ENCODE measurements at places on chromosomes 2 and 18.

- DNase-seq = no peak
Measured at GRCh38 chr2:43078781-43079755, 147.3 kb downstream of the ZFP36L2 start.

DNA sequence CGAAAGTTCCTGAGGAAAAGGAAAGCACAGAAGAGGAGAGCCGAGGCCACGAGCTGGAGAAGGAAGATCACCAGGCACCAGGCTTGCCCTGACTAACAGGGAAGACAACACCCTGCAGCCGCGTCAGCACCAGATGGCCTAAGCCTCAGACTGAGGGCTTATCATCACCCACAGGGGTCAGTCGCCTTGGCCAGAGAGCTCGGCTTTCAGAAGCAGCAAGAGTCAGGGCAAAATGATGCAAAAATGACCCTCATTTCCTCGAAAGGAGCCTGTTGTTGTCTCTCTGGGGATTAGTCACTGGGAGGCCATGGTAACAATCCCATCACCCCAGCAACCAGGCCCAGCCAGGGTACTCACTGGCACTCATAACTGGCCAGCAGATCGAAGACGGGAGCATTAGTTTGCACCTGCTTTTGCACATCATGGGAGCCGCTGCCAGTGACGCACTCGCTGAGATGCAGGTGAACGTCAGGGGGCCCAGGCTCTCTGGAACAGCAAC, 42.7 kb upstream of the ZFP36L2 start:
- peak; percentile 39 for DNase-seq

DNA sequence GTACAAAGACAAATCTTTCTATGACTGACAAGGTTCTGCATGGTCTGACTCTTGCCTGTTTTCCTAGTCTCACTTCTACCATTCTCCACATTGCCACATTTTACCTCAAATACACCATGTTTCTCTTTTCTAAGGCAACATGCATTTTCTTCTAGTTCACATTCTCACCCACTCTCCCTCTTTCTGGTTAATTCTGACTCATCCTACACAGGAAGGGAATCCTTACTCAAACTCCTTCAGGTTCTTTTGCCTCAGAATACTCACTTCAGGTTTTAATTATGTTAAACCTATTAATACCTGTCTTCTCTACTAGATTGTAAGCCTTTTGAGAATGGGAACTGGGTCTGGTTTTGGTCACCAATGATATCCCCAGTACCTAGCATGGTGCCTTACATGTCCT, 47.2 kb downstream of the MAP2 start:
- no peak for DNase-seq

DNA sequence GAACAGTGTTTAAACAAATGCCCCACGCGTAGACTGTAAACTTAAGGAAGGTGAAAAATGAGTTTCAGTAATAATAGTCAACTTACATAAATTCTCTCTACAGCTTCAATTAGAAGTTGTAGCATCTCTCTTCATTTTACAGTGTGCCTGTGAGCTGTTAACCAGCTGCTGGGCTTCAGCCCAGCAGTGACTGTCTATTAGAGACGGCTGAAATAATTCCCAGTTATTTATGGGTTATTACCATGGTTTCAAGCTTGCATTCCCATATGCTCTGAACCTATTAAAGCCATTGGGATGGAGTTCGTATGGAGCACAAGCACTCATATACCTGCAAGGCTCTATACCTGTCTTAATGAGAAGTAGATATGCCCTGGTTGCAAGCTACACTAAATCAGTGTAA, 501.1 kb downstream of the CNTNAP5 start:
- no peak for DNase-seq

GRCh38 chr2:45380131-45380836, 230.8 kb downstream of the SRBD1 start:
- DNase-seq = no peak

- DNase-seq = no peak
Measured at GRCh38 chr2:74029714-74030397, 45.1 kb downstream of the TET3 start.

- DNase-seq = no peak
Measured at GRCh38 chr2:232667989-232668583, 29.0 kb upstream of the GIGYF2 start.

GRCh38 chr2:118371515-118371914, 283.2 kb downstream of the INSIG2 start:
- no peak for DNase-seq

GRCh38 chr2:25576596-25576995, 96.8 kb downstream of the DTNB start:
- DNase-seq = no peak

DNA sequence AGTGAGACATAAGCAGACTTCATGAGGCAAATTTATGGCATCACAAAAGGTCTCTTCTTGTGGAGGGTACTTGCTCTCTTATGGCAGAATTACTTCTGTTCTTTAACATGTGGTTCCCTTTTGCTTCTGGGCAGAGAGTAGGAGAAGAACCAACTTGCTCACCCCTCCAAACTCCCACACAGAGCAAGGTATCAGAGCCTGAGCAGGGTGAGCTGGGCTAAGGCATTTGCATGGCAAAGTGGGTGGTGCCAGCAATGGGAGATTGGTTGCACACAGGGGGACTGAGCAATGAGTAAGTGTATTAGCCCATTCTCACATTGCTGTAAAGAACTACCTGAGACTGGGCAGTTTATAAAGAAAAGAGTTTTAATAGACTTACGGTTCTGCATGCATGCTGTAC, 64.2 kb upstream of the ITGB6 start:
- DNase-seq = no peak

DNA sequence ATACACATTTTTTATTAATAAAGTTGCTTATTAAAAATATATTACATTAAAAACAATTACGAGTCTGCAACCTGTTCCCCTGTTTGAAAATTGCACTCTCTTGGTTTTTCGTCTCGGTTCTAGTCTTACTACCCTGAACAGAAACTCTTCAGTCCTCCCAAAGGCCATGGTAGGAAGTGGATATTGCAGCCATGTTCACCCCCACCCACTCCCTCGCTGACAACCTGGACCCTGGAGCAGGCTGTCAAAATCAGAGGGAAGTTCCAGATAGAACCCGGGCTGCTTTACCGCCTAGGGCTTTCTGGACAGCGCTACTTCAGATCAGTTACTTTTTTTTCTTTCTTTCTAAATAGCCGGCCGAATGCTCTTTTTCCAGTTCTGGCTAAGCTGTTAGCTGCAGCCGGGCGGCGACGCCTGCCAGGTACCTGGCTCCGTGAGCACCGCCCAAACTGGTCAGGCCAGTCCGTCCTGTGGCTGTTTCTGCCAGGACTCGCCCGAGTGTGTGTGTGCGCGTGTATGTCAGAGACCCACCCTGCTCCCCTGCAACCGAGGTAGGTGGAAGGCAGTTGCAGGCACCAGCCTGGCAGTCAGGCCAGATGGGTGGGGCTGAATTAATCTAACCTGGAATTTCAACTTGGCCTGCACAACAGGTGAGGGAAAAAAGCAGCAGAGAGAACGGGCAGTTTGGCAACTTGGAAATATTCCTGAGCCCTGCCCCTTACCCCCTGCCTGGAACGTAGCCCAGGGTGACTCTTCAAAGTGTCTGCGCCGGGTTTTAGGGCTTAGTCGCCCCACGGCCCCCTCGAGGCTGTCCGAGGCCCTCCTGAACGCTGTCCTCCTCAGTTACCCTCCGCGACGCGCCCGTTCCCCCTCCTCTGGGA, 1.1 kb upstream of the TET3 start:
- DNase-seq = no peak

- no peak for DNase-seq
Measured at GRCh38 chr18:78073275-78073674, 823.6 kb downstream of the GALR1 start.

- no peak for DNase-seq
Measured at GRCh38 chr18:62138461-62139235, 48.2 kb downstream of the PIGN start.

- DNase-seq = no peak
Measured at GRCh38 chr2:71736986-71737385, 283.6 kb downstream of the DYSF start.

GRCh38 chr18:48359626-48360025, 49.6 kb downstream of the ZBTB7C start:
- DNase-seq = no peak

DNA sequence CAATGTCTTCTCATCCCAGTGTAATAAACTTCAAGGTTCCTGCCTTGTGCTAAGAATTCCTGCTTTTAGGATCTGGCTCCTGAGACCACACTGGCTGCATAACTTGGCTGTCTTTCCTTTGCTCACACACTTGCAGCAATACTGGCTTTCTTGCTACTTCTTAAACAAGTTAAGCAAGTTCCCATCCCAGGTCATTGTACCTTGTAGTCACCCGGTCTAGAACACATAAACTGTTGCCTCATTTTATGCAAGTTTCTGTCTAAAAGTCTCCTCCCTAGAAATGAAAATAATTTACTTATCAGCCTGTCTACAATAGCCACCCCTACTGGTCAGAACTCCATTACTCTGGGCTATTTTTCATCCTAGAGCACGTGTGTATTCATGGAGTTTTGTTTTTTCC, 887.9 kb upstream of the FAM98A start:
- DNase-seq = no peak

GRCh38 chr18:39462436-39462835, 1896.8 kb upstream of the CELF4 start:
- DNase-seq = no peak

GRCh38 chr2:144052083-144052482, 467.8 kb downstream of the ZEB2 start:
- no peak for DNase-seq

- peak; percentile 52 for DNase-seq
Measured at GRCh38 chr2:97697252-97698235, 15.8 kb upstream of the ZAP70 start.

DNA sequence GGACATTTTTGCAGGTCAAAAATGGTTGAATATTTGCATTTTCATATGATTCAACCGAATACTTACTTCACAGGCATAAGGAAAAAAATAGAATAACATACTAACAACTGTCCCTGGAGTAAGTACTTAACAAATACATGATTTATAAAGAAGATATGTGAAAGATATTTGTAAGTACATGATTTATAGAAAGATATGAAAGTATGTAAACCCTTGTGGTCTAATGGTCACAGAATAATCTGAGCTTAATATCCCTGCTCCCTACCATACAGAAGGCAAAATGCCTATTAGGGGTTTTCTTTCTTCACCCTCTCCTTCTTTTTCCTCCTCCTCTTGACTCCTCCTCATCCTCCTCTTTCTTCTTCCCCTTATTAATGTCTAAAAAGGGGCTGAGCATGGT, 20.6 kb upstream of the ACTR3 start:
- no peak for DNase-seq

- no peak for DNase-seq
Measured at GRCh38 chr2:122471753-122472152, 716.3 kb downstream of the TSN start.

DNA sequence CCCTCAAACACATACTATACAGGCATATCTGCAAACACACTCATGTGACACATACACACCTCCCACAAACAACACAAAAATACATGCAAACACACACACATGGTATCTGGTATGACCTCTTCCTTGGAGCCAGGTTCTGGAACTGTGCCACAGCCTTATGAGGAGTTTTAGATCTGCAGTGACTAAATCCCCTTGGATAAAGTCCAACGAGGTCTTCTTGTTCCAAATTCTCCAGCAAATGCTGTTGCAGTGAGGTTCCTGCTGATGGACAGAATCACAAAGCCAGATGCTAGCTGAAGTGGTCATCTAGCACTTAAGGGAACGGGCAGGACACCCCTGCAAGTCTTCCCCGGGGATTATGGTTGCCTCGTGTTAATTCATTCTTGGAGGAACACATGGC, 54.5 kb upstream of the DAPL1 start:
- DNase-seq = no peak

GRCh38 chr2:8575038-8575833, 106.6 kb upstream of the ID2 start:
- DNase-seq = no peak

DNA sequence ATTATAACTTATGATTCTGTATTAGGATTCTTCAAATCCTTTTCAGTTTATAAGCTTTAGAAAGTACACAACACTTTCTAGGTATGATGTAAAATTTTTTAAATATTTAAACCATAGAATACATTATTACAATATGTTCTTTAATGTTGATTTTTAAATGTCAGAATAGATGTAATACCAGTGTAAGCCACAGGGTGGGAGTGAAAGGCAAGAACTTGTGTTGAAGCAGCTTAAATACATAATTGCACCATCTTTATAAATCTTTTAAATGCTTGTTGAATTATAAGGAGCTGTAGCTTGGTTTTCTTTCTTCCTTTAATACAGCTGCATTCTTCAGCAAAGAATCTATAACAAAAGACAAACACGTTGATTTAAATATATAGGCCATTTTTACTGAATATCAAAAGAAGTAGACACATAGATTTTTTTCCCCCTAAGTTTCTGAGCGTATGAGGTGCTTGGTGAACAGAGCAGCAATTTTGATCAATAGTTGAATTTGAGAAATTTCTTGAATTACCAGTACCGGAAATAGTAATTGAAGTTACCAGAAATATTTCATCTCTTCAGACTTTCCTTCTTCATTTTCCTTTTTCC, 63.0 kb downstream of the TANK start:
- DNase-seq = no peak

- no peak for DNase-seq
Measured at GRCh38 chr2:196980001-196980400, 53.5 kb upstream of the PGAP1 start.

DNA sequence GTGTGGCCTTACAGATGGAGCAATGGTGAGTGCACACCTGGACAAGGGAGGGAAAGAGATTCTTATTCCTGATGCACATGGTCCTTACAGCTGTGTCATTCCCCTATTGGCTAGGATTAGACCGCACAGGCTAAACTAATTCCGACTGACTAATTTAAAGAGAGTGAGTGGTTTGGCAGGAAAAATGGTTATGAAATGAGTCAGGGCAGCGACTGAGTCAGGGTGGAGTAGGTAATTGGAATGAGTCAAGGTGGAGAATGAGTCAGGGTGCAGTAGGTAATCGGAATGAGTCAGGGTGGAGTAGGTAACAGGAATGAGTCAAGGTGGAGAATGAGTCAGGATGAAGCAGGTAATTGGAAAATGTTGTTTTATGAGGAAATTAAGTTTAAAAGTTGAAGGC, 1353.7 kb upstream of the LRRTM1 start:
- no peak for DNase-seq

DNA sequence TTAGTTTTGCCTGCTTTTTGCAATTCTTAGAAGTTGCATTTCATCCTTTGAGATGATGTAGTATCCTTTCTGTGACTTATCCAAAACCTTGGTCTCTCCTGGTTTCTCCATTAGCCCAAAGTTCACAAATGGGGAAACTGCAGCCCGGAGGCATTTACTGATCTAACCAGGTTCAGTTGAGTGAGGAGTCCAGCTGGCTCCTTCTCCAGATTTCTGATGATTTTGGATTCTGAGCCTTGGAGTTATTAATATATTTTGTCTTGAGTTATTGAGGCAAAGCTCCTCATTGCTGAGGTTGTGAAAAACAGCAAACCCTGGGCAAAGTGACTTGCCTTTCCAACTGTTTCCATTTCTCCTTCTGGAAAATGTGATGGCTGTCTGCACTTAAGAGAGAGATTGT, 1.7 kb downstream of the SLC1A4 start:
- DNase-seq = no peak
